ENCODE measurements at places on chromosomes 16 and 17.

GRCh38 chr17:61444075-61444474 lies 8.1 kb upstream of the TBX4 start:
- peak; percentile 75 for DNase-seq

DNA sequence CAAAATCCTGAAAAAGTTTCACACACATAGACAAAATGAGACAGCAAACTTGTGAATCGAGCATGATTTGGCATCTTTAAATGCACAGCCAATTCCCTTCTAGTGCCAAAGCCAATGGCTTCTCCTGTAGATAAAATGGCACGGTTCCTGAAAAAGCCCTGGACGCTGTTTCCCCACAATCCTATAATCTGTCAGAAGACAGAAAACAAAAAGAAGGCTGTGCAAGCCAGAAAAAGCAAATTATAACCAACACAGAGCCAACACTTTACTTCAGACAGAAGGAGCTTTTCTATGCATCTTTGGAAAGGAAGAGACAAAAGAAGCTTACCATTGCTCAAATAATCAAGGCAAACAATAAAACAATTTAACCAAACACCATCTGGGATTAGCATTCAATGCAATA lies 23.8 kb downstream of the FAM222B start:
- no peak for DNase-seq

- no peak for DNase-seq
These were observed 50.1 kb upstream of the DDX52 start for GRCh38 chr17:37693328-37693727.

- no peak for DNase-seq
These were observed 526 bp downstream of the MRPS23 start for GRCh38 chr17:57849163-57849873.

- DNase-seq, result no peak
These were observed 102.2 kb downstream of the CMIP start for GRCh38 chr16:81546781-81547180.

- peak; percentile 79 for DNase-seq
These were observed 35.1 kb downstream of the IL21R start for GRCh38 chr16:27436921-27437650.

DNA sequence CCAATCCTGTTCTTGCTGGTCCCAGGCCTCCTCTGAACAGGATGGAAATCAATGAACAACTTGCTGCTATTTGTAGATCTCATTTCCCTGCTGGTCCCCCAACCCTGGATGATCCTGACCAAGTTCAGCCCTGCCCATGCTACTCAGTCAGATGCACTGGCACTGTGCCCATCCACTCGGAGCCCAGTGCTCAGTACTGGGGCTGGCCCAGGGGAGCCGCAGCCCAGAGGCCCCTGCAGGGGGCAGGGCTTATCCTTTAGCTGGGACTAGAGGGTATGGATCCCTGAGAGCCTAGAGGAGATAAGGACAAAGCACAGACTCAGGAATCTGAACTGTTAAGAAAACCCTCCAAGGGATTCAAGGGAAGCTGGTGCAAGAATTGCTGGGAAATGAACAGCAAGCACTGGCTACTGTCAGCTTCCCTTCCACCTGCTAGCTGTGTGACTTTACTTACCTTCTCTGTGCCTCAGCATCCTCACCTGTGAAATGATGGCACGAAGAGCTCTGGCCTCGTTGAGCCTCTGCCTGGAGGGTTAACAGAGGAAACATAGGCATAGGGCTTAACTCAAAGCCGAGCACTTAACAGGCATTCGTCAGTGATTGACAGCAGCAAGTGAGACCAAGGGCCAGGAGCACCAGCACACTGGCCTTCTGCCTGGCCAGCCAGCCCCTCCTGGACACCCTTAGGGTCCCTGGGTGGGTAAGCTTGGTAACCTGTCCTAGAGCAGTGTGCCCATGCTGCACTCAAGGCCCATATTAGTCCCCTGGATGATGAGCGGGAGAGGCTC lies 29.8 kb upstream of the C1QL1 start:
- DNase-seq, result no peak

DNA sequence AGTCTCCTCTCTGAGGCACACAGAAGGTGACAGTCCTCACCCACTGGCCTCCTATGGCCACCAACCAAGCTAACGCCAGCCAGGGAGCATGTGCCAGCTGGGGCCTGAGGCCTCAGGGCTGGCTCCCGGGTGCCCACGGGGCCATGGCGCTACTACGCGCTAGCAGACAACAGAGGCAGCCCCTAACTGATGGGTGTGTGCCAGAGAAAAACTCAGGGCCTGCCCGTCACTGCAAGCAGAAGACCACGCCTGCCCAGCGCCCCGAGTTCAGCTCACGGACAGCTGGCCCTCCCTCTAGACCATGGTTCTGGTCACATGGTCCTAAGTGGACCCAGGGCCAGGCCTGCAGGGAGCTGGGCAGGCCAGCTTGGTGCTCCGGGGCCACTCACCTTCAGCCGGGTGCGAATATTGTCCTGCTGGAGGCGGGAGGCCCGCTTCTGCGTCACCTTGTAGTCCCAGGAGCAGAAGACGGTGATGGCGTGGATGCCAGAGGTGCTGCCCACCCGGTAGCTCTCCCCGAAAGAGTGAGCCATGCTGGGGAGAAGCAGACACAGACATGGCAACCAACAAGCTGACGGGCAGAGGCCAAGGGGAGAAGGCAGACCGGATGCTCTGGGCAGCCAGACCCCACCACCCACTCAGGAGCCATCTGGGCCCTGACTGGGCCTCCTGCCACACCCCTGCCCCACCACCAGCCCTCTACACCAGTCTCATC lies 6.2 kb downstream of the TMC6 start:
- DNase-seq, result no peak

- DNase-seq, result no peak
These were observed 95.5 kb downstream of the SDK2 start for GRCh38 chr17:73548620-73549311.

- no peak for DNase-seq
These were observed 28.8 kb upstream of the ABCC11 start for GRCh38 chr16:48276102-48276501.

DNA sequence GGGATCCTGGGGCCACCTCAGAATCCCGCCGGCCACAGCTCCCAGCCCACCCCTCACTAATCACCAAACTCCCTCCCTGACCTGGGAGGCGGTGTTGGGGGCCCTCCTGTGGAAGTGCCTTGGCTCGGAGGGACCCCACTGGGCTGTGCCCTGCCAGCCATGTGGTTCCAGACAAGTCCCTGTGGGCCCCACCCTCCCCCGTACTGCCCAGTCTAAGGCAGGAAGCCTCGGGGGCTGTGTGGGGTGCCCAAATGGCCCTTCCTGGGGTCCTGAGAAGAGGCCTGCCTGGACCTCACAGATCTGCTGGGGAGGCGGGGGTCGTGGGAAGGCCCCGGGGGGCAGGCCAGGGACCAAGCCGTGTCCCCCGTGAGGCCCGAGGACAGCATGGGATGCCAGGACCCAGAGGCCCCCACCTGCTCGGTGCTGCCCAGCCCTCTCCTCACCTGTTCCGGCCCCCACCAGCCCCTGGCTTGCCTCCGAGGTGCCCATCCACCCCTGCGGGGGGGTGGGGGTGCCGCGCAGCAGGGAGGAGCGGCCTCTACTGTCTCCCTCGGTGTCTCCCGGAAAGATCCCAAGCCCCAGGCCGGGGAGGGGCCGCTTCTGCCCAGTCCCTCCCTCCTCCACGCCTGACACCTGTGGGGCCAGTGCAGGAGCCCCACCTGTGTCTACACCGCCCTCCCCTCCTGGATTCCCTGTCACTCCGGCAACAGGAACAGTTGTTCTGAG lies 9.3 kb upstream of the KREMEN2 start:
- no peak for DNase-seq

DNA sequence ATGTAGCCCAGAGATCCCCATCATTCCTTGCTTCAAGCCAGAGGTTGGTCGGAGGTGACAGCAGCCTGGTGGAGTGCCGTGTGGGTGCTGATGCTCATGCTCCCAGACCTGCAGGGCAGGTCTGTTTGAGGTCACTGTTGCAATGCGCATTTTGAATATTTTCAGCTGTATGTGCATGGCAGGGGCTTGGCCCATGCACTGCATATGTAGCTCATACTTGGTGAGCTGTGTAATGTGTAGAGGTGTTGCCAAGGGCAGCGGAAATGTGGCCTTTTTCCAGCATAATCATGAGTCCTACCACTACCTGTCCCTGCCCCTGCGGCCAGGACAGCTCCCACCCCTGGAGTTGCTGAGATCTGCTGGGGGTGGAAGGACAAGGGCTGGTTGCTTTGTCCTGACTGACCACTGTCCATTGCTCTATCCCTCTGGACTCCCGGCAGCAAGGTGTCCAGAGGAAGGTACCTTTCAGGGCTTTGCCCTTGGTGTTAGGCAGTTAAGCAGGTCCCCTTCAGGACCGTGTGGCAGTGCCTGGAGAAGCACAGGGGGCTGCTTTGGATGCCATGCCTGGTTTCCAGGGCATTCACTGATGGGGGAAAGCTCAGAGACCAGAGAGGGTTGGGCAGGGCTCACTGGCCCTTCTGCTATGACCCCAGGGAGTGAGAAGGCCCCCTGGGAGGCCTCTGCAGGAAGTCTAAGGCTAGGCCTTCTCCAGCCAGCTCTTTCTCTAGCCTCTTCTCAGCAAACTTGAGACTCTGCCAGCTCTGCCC lies 215.2 kb downstream of the NTN1 start:
- DNase-seq, result no peak

GRCh38 chr17:20706751-20707373 lies 127.3 kb downstream of the CDRT15L2 start:
- no peak for DNase-seq

- DNase-seq, result no peak
These were observed 7.3 kb downstream of the CSF3 start for GRCh38 chr17:40022497-40022896.

DNA sequence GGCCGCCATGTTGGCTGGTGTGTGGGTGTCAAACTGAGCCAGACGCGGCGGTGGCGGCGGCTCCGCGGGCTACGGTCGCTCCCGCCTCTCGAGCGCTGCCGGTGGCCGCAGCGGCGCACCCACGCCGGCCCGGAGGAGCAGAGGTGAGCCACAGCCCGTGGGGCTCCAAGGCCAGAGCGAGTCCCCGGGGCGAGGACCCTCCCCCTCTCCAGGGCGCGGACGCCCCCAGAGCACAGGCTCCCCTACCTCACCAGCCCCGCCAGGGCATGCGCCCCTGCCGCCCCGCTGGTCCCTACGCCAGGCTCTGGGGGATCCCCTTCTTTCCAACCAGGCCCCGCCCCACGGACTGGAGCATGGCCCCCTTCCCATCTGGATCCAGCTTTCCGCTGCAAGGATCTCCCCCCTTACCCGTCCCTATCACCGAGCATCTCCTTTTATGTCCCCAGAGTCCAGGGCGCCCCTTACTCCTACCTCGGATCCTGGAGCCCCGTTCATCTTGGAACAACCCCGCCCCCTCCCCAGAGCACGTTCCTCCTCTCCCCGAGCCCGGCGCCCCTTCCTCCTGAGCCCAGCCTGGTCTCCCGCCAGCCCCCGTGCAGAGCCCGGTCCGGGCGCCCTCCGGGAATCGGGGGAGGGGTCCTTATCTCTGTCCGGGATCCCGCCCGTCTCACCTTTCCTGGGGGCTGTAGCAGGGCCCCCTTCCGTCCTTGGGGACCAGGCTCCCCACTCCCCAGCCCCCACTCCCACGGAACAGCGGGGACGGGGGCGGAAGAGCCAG lies 412 bp downstream of the EPN2 start:
- peak; percentile 85 for DNase-seq

GRCh38 chr16:53950677-53951076 lies 246.7 kb downstream of the FTO start:
- DNase-seq, result no peak

DNA sequence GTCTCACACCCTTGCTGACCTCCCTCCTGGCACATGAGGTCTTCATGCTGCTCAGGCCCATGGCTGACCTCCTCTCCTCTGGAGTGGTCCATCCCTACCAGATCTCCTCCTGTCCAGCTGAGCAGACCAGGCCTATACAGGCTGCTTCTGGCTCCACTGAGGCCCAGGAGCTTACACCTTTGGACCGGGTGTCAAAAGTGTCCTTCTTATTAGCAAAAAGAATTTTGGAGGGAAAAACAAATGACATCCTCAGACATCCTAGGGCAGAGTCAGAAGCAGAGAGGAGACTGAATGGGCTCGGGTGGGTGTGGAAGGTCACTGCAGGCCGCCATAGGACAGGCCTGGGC lies 38.1 kb downstream of the WSB1 start:
- no peak for DNase-seq

GRCh38 chr17:20103454-20104446 lies 94.6 kb downstream of the SPECC1 start:
- no peak for DNase-seq

DNA sequence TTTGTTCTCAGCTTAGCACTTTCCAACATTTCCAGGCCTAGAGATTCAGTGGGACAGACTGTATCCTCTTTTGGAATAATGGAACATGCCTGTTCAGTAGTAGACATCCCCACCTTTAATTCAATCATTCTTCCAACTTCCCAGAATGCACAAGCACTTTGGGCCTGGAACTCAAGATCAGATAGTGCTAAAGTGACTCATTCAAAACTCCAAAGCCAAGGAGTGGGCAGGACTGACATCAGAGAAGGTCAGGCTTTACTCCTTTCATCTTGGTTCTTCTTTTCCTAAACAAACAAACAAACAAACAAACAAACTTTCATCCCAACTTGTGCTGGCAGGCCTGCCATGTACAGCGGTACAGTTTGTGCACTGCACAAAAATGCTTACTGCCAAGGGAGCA lies 172.0 kb downstream of the AXIN2 start:
- no peak for DNase-seq

- DNase-seq, result no peak
These were observed 30.1 kb upstream of the MED9 start for GRCh38 chr17:17446666-17447155.

DNA sequence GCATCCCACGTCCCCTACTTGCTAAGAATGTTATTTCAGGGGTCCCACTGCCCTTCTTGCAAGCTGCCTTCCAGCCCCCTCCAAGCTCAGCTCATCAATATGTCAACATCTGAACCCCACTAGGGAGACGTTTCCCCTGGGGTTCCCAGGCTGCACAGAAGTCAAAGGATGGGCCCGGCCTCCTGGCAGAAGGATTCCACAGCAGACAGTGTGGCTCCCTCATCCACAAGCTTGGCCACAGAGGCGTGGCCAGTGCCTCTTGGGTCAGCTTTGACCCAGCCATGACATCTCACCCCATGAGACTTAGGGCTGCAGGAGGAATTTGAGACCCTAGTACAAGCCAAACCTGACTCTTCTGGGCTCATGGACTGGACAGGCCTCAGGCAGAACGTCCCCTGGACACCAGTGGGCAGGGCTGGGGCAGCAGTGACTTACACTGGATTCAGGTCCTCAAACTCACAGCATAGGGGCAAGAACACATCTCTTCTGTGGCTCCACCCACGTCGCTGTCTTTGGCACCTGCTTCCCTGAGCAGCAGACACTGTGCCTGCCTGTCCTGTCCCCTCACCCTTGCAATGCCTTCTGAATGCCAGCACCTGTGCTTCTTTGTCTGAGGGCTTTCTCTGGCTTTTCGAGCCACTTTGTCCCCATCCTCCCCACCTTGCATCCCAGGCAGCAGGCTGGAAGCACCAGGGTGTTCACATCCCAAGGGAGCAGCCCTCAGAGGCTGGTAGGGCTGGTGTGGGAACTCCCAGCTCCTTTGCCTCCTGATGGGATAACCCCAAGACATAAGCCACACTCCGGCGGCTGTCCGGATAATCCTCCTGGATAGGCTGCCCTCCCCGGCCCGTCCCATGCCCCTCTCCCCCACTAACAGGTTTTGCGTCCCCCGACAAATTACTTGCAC lies 56.0 kb upstream of the ENPP7 start:
- no peak for DNase-seq

- no peak for DNase-seq
These were observed 24.3 kb downstream of the TK2 start for GRCh38 chr16:66525396-66526180.

Data from osteocyte (in vitro differentiated cells).